ENCODE measurements at places on chromosomes 6 and 20.

GRCh38 chr20:13274275-13274861, 53.3 kb downstream of the ISM1 start:
- no peak for DNase-seq

DNA sequence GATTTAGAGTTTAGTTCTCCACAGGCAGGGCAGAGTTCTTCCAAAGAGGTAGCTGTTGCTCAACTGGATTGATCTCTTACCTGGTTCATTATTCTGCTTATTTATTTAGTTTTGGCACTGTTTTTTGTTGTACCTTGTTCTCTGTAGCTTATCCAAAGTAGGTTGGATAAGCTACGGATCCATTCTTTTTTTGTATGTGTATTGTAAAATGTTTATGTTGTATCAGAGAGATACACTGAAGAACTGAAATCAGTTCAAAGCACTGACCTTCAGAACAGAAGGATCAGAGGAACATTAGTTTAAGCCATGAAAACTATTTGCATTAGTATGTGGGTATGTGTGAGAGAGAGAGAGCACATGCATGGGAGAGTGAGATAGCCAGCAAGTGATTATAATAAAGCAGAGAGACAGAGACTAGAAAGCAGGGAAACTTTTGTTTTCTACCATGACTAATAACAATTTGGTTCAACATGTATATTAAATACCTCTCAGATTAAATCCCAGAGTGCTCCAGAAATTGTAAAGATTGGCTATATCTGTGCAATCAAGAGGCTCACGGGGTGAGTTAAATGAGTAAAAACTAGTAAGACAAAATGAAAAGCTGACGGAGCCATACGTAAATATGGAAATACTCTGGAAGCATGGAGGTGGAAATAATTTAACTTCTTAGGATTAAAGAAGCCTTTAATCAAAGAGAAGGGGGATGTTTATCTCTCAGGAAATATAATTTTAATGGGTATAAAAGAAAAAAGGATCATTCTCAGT, 40.2 kb downstream of the ITCH start:
- DNase-seq, result no peak

DNA sequence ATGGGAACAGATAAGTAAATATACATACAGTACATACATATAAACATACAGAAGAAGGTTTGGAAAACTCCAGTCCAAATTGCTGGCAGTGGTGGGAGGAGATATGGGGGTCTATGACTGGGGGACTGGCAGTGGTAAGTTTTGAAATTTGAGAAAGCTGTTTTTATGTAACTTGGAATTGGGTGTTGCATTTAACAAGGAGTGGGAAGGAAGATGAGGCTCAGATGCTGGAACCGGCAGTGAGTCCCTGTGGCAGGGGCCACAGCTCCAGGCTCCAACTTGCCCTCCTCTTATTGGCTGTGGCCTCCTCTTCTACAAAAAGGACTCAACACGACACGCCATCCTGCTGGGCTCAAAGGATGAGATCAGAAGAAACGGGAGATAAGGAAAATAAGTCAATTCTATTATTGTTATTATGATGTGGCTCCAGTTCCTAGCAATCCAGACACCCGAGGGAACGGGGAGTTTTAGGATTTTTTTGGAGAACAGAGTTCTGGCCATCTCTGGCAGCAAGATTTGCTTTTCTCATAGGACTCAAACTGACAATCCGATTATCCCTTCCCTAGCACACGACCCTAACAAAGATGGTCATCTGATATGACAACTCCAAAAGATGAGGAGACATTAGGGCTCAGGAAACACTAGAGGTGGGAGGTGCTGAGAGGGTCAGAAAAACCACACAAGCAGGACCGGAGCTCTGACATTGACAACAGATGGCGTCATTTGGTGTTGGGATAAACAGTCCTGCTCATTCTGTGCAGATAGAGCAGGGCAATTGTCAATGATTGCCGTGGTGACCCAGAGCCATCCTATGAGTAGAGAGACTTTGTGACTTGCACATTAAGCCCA, 6.0 kb upstream of the TGM2 start:
- DNase-seq, result no peak

GRCh38 chr20:41632896-41633295, 14.7 kb upstream of the CHD6 start:
- DNase-seq, result no peak

DNA sequence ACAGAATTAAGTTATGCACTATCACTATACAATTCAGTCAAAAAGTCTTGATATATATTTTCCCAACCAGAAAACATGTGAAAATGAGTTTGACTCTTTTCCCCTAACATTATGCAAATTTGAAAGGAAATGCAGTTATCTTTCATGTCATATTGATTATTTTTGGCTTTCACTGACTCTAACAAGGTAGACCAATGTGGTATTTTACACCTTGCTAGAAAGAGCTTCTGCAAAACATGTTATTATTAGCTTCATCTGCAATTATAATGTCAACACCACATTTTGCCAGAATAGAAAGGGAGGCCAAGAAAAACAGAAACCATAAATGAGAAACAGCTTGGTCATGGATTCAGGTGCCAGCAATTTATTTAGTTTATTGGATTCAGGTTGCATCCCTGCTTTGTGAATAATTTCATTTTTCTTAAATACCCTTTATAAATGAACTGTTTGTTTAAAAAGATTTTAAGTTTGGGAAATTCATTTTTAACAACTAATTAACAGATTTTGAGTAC, 226.1 kb upstream of the GJE1 start:
- no peak for DNase-seq

DNA sequence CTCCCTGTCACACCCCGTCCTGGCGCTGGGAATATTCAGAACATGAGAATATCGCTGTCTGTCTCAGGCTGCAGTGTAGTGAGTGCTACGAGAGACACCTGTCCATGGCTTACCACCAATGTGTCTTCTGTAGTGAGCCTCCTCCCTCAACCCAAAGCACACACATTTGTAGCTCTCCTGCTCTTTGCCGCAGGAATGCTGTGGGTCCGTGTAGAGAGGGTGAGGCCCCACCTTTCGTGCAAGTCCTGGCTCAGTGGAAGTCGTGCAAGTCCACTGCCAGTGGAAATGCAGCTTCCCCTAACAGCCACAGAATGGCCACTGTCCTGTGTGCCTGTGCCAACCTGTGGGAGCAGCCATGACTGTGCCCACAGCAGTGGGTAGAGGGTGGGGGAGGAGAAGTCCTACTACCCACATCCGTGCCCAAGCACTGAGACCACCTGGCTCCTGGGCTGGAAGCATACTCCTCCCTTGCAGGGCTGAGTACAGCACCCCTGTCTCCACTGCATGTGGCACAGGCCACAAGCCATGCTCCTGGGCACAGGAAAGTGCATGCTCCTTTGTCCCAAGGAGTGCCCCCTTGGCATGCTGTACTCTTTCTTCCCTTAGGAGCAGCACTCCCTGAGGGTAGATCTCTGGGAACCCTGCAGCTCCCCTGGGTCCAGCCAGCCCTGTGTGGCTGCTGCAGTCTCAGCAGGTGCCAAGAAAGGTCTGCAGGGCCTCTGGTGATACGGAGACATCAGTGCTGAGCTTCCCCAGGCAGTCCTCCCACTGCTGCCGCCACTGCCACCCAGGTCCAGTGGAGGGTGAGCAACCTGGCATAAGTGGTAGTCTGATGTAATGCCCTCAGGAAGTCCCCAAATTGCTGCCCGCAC, 28.0 kb downstream of the IGF2R start:
- no peak for DNase-seq

GRCh38 chr6:31659649-31660380, 763 bp downstream of the C6orf47 start:
- no peak for DNase-seq

DNA sequence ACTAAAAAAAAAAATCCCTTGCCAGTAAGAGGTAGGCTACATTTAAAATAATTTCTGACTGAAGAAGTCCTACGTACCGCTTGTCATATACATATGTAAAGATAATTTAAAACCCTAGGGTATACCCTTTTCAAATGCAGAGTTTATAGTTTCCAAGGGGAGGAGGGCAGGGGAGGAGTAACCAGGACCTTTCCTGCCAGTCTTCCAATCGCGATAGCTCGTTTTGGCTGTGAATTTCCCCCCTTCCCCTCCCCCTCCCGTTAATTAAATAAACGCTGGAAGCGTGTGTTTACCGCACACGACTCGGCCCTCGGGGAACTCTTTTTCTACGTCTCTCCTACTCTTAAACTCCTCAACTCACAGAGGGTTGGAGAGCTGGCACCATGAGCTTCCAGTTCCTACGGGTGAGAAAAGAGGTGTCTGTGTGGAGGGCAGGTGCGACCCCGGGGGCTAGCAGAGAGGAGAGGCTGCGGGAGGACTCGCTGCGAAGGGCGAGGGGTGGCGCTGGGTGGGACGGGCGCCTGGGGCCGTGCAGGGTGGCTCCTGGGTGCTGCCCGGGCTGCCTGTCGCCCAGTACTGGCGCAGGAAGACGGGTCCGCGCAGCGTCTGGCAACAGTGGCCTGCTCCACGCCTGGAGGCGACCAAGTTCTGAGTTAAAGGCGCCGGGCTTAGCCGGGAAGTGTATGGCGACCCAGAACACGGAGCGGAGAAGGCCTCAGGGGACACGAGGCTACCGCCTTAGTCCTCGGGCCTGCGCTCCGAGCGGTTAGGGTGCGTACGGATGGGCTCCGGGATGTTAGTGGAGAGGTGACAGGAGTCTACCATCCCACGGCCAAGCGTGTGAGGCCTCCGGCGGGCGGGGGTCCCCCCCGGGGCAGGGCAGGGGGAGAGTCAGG, 4.1 kb upstream of the TFAP2C start:
- DNase-seq, result peak; percentile 22

- no peak for DNase-seq
Observed at GRCh38 chr6:116047173-116047933, 13.3 kb downstream of the FRK start.

GRCh38 chr6:57130661-57131177, 40.7 kb downstream of the ZNF451 start:
- DNase-seq, result no peak

GRCh38 chr6:15472621-15473020, 190.2 kb downstream of the DTNBP1 start:
- DNase-seq, result no peak

GRCh38 chr6:39850736-39851297, 58.6 kb downstream of the DAAM2 start:
- DNase-seq, result no peak

- no peak for DNase-seq
Observed at GRCh38 chr6:155880900-155881299, 425.3 kb upstream of the NOX3 start.

GRCh38 chr20:4283016-4283415, 267.7 kb upstream of the RNF24 start:
- DNase-seq, result no peak

DNA sequence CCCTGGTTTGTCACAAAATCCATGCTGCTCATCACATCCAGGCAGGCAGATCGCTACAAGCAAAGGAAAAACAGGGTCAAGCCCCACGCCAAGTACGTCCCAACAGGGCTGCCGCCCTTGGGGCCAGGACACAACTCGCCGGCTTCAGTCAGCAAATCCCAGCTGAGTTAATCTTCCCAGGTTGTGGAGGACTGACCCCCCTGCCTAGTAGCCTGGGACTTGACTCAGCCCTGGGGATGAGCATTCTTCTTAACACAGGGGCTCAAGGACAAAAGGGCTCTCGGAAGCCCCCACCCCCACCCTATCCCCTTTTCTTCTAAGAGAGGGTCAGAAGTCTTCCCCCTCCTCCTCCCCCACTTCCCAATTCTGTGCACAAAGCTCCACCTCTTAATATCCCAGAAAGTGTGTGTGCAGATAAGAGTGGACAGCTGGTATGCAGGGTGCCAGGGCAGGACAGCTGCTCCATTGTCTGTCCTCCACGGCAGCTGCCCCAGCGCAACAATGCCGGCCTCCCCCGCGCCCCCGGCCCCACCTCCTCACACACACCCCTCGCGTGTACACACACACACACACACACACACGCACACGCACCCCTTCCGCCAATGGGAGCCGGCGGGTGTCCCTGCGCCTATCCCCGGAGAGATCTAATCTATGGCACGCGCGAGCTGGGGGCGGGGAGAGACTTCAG, 4.5 kb downstream of the DLL1 start:
- DNase-seq, result no peak

GRCh38 chr6:43861212-43861894, 91.3 kb downstream of the VEGFA start:
- DNase-seq, result no peak

DNA sequence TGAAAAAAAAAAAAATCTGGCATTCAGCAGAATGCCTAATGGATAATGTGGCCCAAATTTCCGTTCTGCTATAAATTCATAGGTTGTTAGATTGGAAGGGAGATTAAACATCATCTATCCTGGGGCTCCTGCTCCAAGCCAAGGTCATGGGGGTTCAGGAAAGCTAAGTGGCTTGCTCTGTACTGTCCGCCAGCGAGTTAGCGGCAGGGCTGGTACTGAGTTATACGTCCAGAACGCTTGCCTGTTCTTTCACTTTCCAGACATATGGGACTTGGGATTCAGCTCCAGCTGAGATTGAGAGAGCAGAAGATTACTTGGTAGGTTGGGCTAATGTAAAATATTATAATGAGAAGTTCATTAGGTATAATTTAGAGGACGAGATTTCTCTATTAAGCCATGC, 858 bp downstream of the RWDD1 start:
- DNase-seq, result peak; percentile 9

GRCh38 chr6:44715925-44716324, 328.4 kb downstream of the CDC5L start:
- DNase-seq, result no peak

GRCh38 chr6:87322304-87323212, at the start of gene SMIM8:
Gene SMIM8 (plus strand): TSS chr6:87322588. CDS start chr6:87337032, 14,444 bp downstream.
- DNase-seq, result peak; percentile 69

- no peak for DNase-seq
Observed at GRCh38 chr6:36721369-36722140, 23.9 kb downstream of the RAB44 start.

DNA sequence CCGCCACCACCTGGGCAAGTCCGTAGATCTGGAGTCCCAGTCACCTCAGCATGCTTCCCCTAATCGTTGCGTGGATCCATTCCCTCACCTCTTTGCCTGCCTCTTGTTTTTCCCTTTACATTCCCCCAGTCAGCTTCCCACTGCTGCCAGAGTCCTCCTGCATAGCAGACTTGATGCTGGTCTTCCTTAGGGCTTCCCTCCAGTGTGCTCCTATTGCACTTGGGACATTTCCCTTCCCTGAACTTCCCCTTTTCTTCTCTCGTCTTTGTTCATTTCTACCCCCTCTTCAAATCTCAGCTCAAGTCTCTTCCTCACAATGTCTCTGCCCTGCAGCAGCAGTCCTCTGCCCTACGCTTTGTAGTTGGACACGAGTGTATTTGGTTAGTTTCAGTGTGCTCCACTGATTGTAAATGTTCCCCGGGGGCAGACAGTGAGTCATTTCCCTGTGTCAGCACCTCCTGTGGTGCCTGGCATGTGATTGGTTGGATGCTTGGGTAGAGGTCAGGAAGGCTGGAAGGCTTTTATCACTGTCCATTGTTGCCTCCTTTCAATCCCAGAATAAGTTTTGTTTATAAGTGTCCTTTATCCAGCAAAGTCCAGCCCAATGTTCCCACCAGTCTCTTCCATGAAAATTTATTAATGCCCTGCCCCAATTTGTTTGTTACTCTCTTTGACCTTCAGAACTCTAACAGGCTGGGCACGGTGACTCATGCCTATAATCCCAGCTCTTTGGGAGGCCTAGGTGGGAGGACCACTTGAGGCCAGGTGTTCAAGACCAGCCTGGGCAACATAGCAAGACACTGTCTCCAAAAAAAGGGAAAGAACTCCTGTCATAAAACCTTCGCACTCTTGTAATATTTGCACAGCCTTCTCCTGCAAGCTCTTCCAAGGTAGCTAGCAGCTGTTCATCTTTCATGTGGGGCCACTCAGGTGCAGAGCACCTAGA, 38.3 kb downstream of the FAM120B start:
- DNase-seq, result no peak
